GM18507 (cell line): ENCODE measurements at places on chromosomes 11 and 22.

GRCh38 chr11:121086866-121087265 is 14.2 kb upstream of the TECTA start:
- no peak for DNase-seq

GRCh38 chr22:29344137-29344536 is 28.6 kb upstream of the RASL10A start:
- no peak for DNase-seq

- no peak for DNase-seq
Measured at GRCh38 chr11:71934213-71934612, 5.4 kb downstream of the RNF121 start.

DNA sequence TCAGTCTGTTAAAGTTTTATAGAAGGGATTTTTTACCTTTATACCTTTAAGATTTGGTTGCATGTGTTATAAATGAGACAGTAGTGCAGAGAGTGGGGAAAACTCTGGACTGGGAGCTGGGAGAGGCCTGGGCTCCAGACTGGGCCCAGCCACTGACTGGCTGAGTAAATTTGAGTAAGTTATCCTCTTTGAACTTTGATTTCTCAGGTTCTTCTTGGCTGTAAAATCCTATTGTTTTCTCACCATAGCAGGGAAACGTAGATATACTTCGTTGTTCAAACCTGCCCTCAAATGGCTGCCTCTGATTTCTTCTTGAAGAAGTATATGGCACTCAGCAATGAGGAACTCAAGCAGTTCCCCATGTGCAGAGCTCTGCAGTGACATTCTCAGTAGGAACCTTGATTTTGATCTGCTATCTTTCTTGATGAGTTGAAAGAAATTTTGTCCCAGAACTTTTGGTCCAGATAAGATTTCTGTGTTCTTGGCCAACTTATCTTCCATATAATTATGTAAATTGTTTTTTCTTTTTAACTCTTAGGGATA is 8.8 kb downstream of the BMAL1 start:
- no peak for DNase-seq

GRCh38 chr22:23563111-23563510 is 17.0 kb downstream of the IGLL1 start:
- no peak for DNase-seq

GRCh38 chr22:41524809-41525449 is 19.3 kb downstream of the POLR3H start:
- no peak for DNase-seq

GRCh38 chr11:72930008-72930407 is 115.8 kb downstream of the ATG16L2 start:
- DNase-seq, result no peak

DNA sequence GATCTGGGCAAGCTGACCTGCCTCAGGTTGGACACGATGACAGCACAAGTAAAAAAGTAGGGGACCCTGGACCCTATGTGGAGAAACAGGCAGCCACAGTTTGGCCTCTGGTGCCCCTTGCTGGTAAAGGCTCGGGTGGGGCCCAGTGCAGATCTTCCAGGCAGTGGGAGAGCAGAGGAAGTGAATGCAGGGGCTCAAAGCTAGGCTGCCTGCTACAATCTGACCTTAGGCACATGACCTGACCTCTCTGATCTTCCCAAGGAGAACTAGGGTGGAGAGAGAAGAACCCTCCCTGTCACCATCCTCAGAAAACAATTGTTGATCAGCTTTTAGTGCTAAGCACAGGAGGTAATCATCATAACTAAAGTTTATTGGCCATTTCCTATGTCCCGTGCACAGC is 76.5 kb downstream of the PDE2A start:
- no peak for DNase-seq

GRCh38 chr11:2166091-2166851 is 5.3 kb upstream of the INS start:
- no peak for DNase-seq

DNA sequence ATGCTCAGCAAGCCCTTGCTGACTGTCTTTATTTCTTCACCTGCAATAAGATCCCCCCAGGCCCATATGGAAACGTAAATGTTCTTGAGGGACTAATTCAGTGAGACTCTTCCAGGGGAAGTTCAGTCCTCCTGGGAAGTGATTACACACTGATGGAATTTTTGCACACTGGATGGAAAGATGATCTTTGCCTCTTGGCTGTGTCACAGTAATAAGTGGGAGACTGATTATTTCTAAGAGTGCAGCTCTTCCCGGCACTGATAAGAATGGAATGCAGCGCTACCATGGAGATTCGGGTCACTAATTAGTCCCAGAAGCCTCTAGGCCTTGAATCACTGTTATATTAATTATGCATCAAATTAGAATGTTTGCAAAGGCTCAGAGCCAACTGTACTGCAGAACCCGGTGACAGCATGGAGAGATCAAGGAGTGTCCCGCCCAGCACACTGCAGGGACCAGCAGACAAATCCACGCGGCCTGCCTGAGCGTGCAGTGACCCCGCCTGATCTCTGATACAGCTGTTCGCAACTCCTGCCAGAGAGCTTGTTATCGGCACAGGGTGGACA is 178.3 kb downstream of the SNX19 start:
- no peak for DNase-seq

DNA sequence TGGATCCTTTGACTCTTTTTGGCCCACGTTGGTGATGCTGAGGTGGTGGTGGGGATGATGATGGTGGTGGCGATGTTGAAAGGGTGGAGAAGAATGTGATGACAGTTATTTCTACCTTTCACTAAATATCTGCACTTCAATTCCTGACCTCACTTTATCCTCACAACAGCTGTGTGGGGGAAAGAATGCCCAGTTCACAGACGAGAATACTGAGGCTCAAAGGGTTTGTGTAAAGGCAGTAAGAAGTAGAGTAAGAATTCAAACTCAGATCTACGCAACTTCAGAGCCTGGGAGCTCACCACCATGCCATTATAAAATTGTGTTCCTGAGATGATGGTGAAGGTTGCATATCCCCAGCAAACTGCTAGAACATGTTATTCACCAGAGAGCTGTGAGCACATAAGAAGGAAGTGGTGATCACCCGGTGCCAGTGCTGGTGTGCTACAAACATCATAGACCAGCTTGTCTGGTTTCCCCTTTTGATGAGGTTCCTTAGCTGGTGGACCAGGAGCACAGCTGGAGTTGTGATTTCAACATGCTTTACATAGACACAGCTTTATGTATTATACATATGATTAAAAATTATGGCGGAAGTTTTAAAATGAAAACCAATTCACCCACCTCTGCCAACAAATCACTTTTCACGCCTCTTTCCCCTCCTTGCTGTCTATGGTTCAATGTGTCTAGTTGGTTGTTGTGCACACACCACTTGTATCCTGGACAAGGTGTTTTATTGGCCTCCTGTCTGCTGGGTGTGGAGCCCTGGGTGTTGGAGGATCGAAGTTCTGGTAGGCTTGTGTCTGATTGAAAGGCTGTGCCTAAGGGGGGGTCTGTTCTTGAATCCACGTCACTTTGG is 6.2 kb downstream of the ST14 start:
- no peak for DNase-seq

- DNase-seq, result no peak
Measured at GRCh38 chr22:26669060-26669481, 11.7 kb downstream of the MIAT start.

GRCh38 chr11:1276041-1276790 is 33.2 kb downstream of the TOLLIP start:
- no peak for DNase-seq

DNA sequence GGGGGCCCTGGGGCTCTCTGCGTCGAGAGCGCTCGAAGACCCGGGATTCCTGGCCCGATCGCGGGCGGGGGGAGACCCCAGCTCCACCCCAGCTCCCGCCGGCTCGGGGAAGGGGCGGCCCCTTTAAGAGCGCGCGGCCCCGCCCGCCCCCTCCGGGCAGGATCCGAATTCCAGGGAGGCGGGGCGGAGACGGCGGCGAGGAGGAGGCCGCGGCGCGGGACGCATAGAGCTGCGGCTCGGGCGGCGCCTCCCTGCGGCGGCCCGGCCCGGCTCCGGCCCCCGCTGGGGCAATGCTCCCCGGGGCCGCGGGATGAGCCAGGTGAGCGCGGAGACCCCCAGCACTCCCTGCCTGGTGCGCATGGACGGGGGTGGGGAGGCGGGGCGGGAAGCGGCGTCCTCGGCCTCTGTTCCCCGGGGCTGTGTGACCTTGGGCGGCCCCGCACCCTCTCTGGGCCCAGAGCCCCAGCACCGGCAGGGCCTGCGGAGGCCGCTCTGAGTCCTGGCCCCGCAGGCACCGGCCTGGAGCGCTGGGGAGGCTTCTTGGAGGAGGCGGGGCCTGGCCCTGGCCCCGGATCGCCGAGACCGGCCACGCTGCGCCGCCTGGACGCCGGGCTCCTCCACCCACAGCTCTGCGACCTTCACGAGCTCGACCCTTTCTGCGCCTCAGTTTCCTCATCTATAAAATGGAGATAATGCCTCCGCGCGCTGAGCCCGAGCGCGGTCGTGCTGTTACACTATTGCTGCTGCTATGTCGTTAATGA is 565 bp downstream of the GAS2L1 start:
- DNase-seq, result no peak

DNA sequence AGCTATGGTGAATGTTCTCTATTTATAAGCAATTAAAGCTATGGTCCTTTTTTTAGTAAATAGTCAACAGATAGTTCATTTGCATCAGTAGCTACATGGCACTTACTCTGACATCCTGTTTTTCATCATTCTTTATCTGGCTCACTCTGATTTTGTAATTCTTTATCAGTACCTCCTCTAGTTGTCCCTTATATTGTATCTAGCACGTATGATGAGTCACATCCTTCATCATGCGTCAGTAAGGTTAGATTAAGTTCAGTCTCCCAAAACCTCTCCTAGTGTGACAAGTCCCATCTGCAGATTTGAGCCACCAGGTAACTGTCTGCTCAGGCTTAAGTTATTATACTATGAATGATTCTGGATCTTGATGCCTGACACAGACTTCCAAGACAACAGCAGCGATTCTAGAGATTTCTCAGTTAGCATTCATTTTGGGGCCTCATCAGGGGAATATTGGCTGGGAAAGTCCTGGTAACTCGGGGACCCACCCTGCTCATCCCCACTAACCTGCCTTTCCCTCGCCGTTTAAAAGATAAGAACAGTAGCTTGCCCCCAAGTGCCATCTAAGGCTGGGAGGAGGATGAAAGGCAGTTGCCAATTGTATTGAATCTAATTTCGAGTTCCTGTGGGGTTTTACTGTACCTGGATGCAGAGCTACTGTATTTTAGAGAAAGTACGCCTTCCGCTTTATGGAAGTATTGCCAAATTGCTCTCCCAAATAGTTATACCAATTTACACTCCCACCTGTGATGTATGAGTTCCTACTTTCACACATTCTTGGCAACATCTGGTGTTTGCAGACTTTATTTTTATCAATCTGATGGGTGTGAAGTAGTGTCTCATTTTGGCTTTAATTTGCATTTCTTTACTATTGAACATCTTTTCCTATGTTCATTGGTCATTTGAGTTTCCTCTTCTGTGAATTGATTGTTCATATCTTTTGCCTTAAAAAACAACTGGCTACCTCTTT is 55.9 kb downstream of the ZC3H12C start:
- no peak for DNase-seq

DNA sequence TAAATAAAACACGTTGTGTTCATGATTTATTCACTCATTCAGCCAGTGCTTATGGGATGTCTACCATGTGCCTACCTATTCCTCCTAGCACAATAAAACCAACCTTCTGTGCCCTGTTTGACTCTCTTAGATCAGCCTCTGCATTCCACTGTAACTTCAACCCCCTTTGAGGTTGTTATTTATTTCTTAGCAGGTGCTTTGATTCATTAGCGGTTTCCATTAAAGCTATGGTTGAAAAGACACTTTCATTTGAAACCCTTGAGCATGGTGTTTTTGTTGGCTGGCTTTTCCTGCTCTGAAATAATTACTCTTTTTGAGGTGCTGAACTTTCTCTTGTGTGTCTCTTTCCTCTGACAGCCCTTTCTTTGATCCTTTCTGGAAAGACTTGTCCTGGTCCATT is 570.6 kb upstream of the LARGE1 start:
- DNase-seq, result no peak

GRCh38 chr11:123020968-123021367 is 39.3 kb upstream of the BSX start:
- peak; percentile 23 for DNase-seq
